CD4-positive, alpha-beta T cell treated with Interleukin-21 for 1 hour (primary cell): ENCODE measurements at places on chromosomes 3 and 15.

GRCh38 chr15:96261575-96262034, 68.9 kb upstream of the NR2F2 start:
- DNase-seq: no peak

GRCh38 chr3:66195347-66195783, 25.4 kb upstream of the SLC25A26 start:
- no peak for DNase-seq

DNA sequence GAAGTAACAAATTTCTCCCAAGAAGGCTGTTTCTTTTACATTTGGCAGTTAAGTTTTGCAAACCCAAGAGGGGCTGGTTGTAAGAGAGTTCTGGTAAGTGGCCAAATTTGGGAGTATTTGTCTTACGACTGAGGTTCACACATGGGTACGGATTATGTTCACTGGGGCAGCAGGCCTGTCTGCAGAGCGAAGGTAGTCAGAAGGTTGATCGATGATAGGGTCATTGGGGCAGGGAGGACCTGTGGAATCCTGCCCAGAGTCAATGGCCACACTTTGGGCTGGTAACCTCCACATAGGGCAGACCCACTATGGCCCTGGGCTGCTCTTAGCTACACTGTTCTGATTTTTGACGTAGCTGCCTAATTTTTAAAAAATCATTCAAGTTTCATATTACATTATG, 368.6 kb downstream of the EPHB1 start:
- no peak for DNase-seq

DNA sequence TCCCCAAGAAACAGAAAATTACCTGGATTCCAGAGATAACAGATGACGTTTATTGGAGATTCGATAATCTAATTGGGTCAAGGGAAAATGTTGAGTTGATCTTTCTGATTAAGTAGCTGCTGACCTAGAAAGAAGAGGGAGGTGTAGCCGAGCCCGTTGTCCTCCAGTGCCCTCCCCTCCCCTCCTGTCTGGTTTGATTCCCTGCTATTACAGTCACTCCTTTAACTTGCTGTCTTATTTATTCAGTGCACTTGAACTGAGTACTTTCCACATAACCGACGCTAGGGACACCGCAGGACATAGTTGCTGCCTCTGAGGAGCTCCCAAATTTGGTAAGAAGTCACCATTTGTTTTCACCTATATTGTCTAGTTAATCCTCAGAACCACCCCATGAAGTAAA, 103.7 kb downstream of the AQP9 start:
- no peak for DNase-seq

- no peak for DNase-seq
These were observed 2.3 kb downstream of the POPDC2 start for GRCh38 chr3:119657887-119658702.

DNA sequence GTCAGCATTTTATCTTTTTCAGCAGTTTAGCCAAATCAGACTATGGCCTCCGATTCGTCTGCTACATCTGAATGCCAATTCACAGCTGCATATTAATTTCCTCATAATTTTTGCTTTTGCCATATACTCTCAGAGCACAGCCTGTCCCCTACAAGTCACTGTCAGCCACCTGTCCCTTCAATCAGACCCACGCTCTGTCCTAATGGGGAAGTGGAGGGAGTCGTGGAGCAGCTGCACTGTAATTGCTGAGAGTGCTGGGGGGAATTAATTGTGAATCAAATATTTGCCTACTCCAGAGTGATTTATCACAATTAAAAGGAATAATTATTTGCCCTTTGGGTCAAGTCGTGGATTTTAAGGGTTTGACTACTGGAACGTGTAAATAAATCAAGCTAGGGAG, 75.5 kb downstream of the EBLN2 start:
- no peak for DNase-seq
